Chondrocyte (in vitro differentiated cells): ENCODE measurements at places on chromosomes 3 and 15.
A peak's percentile ranks its signal among the peaks of the same experiment; 100 is the strongest.

DNA sequence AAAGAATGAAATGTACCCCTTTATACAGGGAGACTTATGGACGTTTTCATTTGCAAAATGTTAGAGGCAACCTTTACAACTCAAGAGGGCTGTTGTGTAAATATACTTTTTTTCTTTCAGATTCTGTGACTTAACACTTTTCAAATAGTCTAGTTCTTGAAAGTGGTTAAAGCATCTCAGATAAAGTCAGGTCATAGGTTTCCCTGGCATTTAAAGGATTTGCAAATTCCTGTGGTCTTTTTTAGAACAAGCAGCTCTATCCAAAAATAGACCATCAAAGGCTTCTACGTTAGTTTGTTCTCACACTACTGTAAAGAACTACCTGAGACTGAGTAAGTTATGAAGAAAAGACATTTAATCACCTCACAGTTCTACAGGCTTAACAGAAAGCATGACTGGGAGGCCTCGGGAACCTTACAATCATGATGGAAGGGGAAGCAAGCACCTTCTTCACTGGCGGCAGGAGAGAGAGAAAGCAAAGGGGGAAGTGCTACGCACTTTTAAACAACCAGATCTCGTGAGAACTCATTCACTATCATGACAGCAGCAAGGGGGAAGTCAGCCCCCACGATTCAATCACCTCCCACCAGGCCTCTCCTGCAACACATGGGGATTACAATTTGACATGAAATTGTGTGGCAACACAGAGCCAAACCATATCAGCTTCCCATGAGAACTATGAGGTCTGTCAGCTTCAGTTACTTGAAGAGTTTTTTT lies 23.3 kb upstream of the GABRR3 start:
- no peak for DNase-seq
- no peak overlapping the region for H3K4me3 ChIP-seq
- H3K27ac ChIP-seq: no peak overlapping the region
- peaks cover 19% of the 10 kb centered on the region for H3K27me3 ChIP-seq
- H3K4me1 ChIP-seq: no peaks in the 10 kb centered on the region

GRCh38 chr15:67815036-67815592 lies 10.2 kb upstream of the SKOR1 start:
- no peak overlapping the region for H3K4me3 ChIP-seq
- peaks cover 5% of the 10 kb centered on the region for H3K36me3 ChIP-seq
- peak; percentile 49 for DNase-seq
- no peak overlapping the region for H3K27ac ChIP-seq

GRCh38 chr3:16472593-16472992 lies 40.9 kb downstream of the RFTN1 start:
- H3K4me1 ChIP-seq: peaks cover 70% of the 10 kb centered on the region
- no peak for DNase-seq
- H3K27ac ChIP-seq: no peak overlapping the region
- H3K27me3 ChIP-seq: no peaks in the 10 kb centered on the region
- no peak overlapping the region for H3K4me3 ChIP-seq
- H3K36me3 ChIP-seq: peaks cover 15% of the 10 kb centered on the region

DNA sequence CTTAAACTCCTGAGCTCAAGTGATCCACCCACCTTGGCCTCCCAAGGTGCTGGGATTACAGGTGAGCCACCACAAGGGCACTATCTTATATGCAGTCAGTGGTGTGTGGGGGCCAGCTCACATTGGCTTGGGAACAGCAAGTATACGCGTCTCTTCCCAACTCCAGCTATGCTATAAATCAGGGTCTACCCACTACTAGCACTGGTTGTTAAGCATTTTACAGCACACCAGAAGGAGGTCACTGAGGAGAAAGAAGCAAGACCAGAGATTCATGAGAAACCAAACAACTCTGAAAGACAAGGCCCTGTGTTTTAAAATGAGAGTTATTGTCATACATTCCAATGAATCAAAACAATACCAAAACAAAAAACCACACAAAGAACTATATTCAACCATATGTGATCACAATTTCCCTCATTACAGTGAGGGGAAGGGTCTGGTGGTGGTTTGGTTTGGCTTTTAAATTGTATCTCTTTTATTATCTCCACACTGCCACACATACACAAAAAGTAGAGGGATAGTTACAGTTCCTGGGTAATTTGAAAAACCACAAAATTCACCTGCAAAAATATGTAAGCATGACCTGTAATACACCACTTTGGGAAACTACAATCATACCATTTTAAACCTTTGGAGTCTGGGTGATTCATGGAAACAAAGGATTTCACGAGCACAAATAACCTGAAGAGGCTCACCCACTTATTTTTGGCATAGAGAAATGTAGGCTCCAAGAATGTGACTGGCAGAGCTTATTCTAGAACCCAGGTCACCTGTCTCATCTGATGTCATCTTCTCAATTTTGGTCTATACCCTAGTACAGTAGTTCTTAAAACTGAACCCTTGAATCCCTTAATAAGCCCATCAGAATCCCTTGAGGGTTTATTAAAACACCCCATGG lies 5.2 kb downstream of the MAGI1 start:
- DNase-seq: no peak
- H3K36me3 ChIP-seq: no peaks in the 10 kb centered on the region
- no peak overlapping the region for H3K27ac ChIP-seq
- H3K4me3 ChIP-seq: no peak overlapping the region

- H3K4me3 ChIP-seq: no peak overlapping the region
- no peaks in the 10 kb centered on the region for H3K36me3 ChIP-seq
These were observed 763.4 kb upstream of the GOLIM4 start for GRCh38 chr3:168859143-168859542.

DNA sequence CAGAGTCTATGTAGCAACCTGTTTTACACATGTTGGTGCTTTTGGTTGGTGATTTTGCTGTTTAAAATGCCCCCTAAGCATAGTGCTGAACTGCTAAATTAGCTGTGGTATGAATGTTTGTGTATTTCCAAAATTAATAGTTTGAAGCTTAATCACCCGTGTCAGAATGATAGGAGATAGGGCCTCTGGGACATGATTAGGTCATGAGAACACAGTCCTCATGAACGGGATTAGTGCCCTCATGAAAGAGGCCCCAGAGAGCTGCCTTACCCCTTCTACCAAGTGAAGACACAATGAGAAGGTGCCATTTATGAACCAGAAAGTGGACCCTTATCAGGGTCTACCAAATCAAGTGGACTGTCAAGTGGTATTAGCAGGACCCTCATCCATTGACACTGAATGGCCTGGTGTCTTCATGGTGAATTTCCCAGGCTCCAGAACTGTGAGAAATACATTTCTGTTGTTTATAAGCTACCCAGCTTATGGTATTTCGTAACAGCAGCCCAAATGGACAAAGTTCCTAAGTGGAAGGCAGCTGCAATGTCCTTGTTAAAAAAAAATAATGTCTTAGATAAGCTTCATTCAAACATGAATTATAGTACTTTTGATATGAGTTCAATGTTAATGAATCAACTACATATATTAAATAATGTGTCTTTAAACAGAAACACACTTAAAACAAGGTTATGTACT lies 37.7 kb upstream of the FRMD4B start:
- H3K27ac ChIP-seq: no peak overlapping the region
- no peaks in the 10 kb centered on the region for H3K36me3 ChIP-seq
- peaks cover 5% of the 10 kb centered on the region for H3K4me1 ChIP-seq
- no peaks in the 10 kb centered on the region for H3K27me3 ChIP-seq
- no peak overlapping the region for H3K4me3 ChIP-seq

DNA sequence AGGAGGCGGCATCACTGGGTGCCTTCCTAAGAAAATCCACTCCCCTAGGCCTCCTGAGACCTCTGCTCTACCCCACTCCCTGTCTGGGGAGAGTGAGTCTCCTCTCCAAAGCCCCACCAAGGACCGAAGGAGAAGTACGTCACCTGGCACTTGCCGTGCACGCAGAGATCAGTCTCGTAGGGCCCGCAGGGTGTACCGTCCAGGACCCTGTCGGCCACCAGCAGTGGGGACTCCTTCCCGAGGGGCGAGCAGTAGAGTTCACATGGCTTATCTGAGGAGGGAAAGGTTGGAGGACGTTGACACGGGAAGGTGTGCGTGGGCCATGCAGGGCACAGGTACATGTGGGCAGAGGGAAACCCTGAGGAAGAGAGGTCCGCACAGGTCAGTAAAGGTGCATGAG lies 232.9 kb downstream of the ADAMTS17 start:
- H3K27ac ChIP-seq: no peak overlapping the region
- no peak for DNase-seq
- no peak overlapping the region for H3K4me3 ChIP-seq
- no peaks in the 10 kb centered on the region for H3K36me3 ChIP-seq

GRCh38 chr15:43187544-43188155 lies 2.4 kb downstream of the CCNDBP1 start:
- peaks cover 18% of the 10 kb centered on the region for H3K36me3 ChIP-seq
- no peak overlapping the region for H3K4me3 ChIP-seq
- peaks cover 24% of the 10 kb centered on the region for H3K4me1 ChIP-seq
- H3K27me3 ChIP-seq: no peaks in the 10 kb centered on the region

- H3K4me1 ChIP-seq: peaks cover 3% of the 10 kb centered on the region
- no peak overlapping the region for H3K4me3 ChIP-seq
- H3K27me3 ChIP-seq: peaks cover 23% of the 10 kb centered on the region
- H3K27ac ChIP-seq: no peak overlapping the region
- no peaks in the 10 kb centered on the region for H3K36me3 ChIP-seq
These were observed 34.9 kb downstream of the DCLK3 start for GRCh38 chr3:36729204-36730056.

GRCh38 chr15:87267798-87268197 lies 988.7 kb downstream of the NTRK3 start:
- H3K4me3 ChIP-seq: no peak overlapping the region
- no peaks in the 10 kb centered on the region for H3K4me1 ChIP-seq
- no peaks in the 10 kb centered on the region for H3K36me3 ChIP-seq
- H3K27ac ChIP-seq: no peak overlapping the region
- H3K27me3 ChIP-seq: no peaks in the 10 kb centered on the region

DNA sequence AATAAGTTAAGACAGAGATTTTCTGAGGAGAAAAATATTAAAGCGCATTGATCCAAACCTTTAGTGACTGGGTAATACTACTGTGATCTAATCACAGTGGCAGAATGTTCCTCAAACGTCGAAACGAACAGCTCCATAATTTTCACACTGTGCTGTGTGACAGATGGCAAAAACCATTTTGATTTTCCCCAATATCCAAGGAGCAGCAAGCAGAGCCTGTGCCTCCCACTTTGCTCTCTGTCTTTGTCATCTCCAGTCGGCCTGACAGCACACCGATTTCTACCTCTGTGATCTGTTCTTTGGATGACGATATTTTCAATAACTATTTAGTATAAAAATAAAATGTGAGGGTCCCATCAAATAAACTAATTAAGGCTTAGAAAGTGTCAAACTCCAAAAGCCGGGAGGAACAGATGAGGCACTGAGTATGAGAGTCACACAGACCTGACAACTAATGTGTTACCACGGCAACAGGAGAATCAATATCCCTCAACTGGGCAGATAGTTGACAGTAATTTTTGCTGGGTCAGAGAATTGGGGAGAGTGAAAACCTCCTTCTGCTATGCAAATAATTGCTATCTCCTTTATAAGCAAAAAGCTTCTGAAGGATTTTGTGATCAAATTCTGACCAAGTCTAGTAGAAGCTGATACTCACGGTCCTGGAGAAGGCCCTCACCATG lies 489.1 kb upstream of the CFAP20DC start:
- H3K4me3 ChIP-seq: no peak overlapping the region
- H3K4me1 ChIP-seq: peaks cover 46% of the 10 kb centered on the region
- no peaks in the 10 kb centered on the region for H3K27me3 ChIP-seq
- H3K27ac ChIP-seq: no peak overlapping the region
- no peak for DNase-seq

GRCh38 chr3:17070161-17070959 lies 185.6 kb downstream of the PLCL2 start:
- H3K27ac ChIP-seq: no peak overlapping the region
- H3K36me3 ChIP-seq: peaks cover 2% of the 10 kb centered on the region
- H3K4me1 ChIP-seq: peaks cover 26% of the 10 kb centered on the region

DNA sequence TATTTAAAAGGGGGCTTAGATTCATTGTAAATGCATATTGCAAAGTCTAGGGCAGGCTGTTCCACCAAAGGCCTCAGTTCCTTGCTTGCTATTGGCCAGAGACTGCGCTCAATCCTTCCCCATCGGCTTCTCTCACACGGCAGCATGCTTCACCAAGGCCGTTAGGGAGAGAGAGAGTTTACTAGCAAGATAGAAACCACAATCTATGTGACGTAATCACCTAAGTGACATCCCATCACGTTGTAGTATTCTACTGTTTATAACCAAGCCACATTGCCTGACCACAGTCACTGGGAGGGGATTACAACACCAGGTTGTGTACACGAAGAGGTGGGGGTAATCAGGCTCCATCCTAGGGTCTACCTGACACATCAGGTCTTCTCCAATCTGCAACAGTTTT lies 16.0 kb upstream of the NPAP1 start:
- H3K27me3 ChIP-seq: no peaks in the 10 kb centered on the region
- H3K36me3 ChIP-seq: no peaks in the 10 kb centered on the region
- H3K4me3 ChIP-seq: no peak overlapping the region
- no peak overlapping the region for H3K27ac ChIP-seq
- no peak for DNase-seq

- H3K4me1 ChIP-seq: no peaks in the 10 kb centered on the region
- no peaks in the 10 kb centered on the region for H3K27me3 ChIP-seq
- H3K36me3 ChIP-seq: peaks cover 8% of the 10 kb centered on the region
- H3K4me3 ChIP-seq: no peak overlapping the region
- DNase-seq: no peak
- H3K27ac ChIP-seq: no peak overlapping the region
These were observed 25.1 kb upstream of the GAP43 start for GRCh38 chr3:115598216-115598615.

DNA sequence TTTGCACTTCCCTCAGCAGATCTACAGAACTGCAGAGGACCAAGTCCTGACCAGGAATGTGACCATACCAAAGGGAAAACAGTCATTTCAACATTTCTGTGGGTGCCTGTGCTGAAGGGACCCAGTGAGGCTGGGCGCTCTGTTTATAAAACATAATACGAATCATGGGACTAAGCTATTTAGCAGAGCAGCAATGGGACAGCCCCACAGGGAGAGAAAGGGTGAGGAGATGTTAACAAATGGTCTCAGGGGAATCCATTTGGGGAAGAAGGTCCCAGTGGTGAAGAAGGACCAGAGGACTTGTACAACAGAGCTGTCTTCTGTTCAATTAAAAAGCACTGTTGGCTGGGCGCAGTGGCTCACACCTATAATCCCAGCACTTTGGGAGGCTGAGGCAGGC lies 1025.4 kb downstream of the FHIT start:
- H3K4me1 ChIP-seq: peaks cover 16% of the 10 kb centered on the region
- H3K4me3 ChIP-seq: no peak overlapping the region
- DNase-seq: no peak
- no peak overlapping the region for H3K27ac ChIP-seq
- no peaks in the 10 kb centered on the region for H3K36me3 ChIP-seq
- H3K27me3 ChIP-seq: no peaks in the 10 kb centered on the region

DNA sequence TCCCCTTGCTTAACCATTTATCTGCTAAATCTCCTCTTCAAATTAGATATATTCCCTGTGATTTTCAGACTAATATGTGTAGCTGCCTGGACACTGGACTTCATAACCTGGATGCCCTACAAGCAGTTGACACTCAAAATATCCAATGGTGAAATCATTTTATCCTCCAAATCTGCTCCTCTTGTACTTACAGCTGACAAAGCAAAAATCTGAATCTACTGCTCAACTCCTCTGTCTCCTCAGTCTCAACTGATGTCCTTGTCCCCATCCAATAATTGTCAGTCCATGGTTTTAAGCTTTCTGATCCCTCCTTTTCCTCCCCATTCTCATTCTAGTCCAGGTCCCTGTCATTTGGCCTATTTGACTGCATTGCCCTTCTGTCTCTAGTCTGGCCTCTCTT lies 411.8 kb downstream of the TBC1D5 start:
- H3K27me3 ChIP-seq: no peaks in the 10 kb centered on the region
- no peaks in the 10 kb centered on the region for H3K36me3 ChIP-seq
- DNase-seq: no peak
- H3K27ac ChIP-seq: no peak overlapping the region
- no peak overlapping the region for H3K4me3 ChIP-seq
- no peaks in the 10 kb centered on the region for H3K4me1 ChIP-seq
